ENCODE measurements at places on chromosomes 11 and 22.

DNA sequence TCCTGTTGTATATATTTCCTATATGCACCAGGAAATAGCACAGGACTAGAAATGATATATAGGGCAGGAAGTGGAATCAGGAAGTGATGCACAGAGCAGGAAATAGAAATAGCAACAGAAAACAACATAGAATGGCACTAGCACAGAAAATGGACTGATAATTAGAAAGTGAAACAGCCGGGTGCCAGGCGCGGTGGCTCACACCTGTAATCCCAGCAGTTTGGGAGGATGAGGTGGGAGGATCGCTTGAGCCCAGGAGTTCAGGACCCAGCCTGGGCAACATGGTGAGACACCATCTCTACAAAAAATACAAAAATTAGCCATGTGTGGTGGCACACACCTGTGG lies 10.0 kb upstream of the RELT start:
- no peak for DNase-seq

- DNase-seq, result no peak
Observed at GRCh38 chr22:37998543-37998942, 14.2 kb upstream of the SOX10 start.

GRCh38 chr11:762421-763072 lies 14.7 kb downstream of the GATD1 start:
- DNase-seq, result no peak

DNA sequence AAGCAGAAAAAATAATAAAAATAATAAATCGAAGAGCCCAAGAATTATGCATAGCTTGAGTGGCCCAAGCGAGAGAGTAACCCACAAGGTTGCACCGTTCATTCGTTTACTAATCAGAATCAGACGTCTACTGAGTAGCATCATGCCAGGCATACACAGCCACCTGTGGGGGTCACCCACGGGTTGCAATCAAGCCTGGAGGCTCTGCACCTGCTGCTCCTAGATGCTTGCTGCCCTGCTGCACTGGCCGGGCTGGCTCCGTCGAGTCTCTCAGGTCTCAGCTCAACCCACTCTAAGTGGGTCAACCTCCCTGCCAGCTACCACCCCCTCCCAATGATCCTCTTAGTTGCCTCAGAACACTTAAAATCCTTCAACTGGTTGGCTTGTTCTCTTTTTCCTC lies 2.0 kb upstream of the TESMIN start:
- DNase-seq, result no peak

Data from stimulated activated CD8-positive, alpha-beta memory T cell treated with anti-CD3 and anti-CD28 coated beads, Interleukin-12 subunit alpha, Interleukin-12 subunit beta, amount 100 ng/mL, for 1 hour (primary cell).